ENCODE measurements at places on chromosomes 12 and 14.

GRCh38 chr14:99540196-99541032 lies 59.2 kb downstream of the CCNK start:
- no peak for DNase-seq

DNA sequence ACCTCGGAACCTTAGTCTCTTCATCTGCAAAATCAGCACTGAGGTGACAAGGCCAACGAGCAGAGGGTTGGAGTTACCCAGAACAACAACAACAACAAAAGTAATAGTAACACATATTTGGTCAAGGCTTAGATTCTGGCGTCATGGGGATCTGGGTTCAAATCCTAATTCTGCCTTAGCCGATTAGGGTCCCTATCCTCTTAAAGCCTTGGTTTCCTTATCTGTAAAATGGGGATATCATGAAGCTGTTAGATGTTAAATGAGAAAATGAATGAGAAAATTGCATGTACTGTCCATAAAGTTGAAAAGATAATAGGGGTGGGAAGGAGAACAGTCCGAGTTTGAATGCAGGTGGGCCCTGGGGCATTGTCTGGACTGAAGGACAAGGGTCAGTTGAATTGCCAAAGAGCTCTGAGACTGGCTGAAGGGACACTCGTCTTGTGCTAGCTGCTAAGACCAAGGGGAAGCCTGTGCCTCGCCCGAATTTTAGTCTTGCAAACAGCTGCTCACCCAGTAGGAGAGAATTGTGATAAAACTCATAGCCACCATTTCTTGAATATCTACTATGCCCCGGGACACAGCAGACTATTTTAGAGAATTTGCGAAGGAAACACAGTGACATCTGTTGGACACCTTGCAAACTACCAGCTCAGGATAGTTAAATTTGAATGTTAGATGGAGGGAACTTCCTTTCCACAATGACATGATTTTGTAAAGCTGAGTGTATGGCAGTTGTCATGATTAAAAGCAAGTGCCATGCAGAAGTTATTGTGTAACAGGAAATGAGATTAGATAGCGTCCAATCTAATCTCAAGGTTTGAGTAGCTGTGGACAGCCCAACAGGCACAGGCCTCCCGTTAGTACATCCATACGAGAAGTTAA lies 6.8 kb upstream of the HNF1A start:
- DNase-seq: no peak

- peak; percentile 51 for DNase-seq
Observed at GRCh38 chr12:109310247-109311125, 1.4 kb upstream of the FOXN4 start.

DNA sequence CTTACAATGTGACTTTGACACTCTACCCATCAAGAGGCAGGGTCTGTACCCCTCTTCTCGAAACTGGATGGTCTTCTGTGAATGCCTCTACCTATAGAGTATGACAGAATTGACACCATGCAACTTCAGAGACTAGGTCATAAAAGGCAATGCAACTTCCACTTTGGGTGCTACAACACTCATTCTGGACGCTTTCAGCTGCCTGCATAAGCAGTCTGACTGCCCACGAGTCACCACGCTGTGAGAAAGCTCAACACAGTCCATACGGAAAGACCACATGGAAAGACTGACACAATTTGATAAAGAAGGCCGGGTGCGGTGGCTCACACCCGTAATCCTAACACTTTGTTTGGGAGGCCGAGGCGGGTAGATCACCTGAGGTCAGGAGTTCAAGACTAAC lies 14.9 kb downstream of the SLC7A7 start:
- no peak for DNase-seq

DNA sequence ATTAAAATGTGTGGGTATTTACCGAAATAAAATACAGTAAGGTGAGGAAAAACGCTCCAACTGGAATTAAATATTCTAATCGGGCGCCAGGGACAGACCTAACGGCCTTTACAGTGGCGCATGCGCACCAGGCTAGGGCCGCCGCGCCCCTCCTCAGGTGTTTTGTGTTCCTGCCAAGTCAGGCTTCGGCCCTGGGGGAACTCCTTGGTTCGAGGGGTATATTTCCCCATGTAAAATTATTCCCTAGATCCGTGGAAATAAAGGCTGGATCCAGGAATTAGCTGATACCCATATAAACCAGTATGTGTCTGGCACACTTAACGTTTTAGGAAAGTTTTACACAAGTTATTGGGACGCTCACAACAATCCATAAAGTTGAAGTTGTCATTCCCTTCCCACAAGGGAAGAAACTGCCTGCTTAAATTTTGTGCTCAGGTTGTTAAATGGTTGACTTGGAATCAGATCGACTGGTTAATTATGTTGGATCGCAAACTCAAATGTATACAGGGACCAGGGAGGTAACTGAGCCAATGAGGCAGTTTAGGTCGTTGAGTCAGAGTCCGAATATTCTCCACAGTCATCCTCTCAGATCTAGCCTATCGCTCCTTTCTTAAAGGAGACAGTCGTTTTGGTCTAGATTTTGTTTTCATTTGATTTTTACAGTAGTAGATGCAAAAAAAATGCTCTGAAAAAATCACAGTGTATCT lies 621 bp upstream of the ANAPC7 start:
- DNase-seq: peak; percentile 73

DNA sequence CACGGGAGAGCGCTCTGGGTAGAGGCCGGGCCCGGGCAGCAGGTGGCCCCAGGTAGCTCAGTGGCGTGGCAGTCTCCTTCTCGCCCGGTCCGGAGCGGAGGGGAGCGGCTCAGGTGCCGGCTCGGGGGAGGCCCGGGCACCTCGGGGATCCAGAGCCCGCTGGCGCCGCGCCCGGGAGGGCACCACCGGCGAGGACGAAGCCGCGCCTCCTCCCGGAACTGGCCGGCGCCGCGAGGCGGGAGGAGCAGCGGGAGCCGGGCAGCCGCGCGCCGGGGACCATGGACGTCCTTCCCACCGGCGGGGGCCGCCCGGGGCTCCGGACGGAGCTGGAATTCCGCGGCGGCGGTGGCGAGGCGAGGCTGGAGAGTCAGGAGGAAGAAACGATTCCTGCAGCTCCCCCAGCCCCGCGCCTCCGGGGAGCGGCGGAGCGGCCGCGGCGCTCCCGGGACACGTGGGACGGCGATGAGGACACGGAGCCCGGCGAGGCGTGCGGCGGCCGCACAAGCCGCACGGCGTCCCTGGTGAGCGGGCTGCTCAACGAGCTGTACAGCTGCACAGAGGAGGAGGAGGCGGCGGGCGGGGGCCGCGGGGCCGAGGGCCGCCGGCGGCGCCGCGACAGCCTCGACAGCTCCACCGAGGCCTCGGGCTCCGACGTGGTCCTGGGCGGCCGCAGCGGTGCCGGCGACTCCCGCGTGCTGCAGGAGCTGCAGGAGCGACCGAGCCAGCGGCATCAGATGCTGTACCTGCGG lies 21.5 kb upstream of the GNS start:
- DNase-seq: peak; percentile 37

GRCh38 chr14:75141967-75142366 lies 15.1 kb upstream of the NEK9 start:
- no peak for DNase-seq

GRCh38 chr14:104420990-104421389 lies 158.6 kb upstream of the C14orf180 start:
- no peak for DNase-seq

- no peak for DNase-seq
Observed at GRCh38 chr12:129840145-129840884, 63.5 kb downstream of the TMEM132D start.

- DNase-seq: no peak
Observed at GRCh38 chr12:128269181-128269591, 2.2 kb downstream of the TMEM132C start.

DNA sequence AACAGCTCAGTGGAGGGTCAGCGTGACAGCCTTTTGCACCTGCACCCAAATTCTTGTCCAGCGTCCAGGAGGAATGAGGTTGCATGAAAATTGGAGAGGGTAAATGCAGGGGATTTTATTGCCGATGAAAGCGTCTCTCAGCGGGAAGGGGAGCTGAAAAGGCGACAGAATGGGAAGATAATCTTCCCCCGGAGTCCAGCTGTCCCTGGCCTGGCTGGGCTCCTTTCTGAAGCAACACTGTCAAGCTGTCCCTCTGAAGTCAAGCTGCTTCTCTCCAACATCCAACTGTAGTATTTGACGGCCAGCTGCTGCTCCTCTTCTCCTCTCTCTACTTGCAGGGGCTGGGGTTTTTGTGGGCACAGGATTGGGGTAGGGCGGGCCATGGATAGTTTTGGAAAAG lies 32.7 kb downstream of the NOPCHAP1 start:
- no peak for DNase-seq

- DNase-seq: no peak
Observed at GRCh38 chr12:47223031-47223847, 143.5 kb upstream of the AMIGO2 start.

- DNase-seq: no peak
Observed at GRCh38 chr12:88339966-88340365, 197.9 kb downstream of the TMTC3 start.

- no peak for DNase-seq
Observed at GRCh38 chr12:103588680-103589079, 1.6 kb downstream of the STAB2 start.

DNA sequence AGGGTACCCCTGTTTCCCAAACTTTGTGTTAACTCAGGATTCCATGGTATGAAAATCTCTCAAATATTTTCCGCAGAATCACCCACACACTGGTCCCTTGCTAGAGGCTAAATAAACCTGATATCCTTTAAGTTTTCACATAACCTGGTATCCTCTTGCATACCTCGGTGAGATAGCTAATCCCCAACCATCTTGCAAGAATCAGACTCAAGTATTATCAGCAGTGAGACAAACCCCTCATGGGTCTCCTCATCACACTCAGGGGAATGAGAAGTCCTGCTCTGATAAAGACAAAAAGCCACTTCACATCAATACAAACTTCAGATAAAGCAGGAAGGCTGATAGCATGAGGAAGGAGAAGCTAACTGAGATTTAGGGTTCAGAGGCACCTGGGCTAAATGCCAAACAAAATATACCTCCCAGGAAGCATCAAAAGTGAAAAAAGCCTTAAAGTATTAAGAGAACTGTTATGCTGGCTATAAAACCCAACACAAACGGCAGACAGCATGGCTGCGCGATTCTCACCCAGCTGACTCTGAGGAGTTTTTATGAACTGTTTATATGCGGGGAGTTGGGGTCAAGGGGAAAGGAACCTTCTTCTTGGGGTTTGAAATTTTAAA lies 96.5 kb downstream of the FOXN3 start:
- no peak for DNase-seq

- no peak for DNase-seq
Observed at GRCh38 chr12:78118036-78118435, 287.3 kb downstream of the NAV3 start.
